ENCODE measurements at places on chromosomes 3 and 15.

DNA sequence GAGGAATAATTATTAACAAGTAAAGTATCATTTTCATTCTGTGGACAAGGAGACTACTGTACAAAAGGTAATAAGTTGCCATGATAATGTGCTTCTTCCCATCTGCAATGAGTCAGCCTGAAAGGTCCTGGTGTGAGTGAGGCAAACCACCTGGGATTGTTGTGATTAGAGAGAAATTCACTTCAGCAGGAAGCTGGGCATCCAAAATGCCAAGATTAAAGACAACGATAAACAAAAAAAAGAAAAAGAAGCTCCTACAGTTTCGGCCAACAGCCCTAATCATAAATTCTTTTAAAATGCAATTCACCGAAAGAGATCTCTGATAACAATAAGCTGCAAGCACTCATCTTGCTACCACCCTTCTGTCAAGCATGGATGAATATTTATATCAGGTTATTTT lies 507.8 kb downstream of the TUSC7 start:
- DNase-seq: no peak

DNA sequence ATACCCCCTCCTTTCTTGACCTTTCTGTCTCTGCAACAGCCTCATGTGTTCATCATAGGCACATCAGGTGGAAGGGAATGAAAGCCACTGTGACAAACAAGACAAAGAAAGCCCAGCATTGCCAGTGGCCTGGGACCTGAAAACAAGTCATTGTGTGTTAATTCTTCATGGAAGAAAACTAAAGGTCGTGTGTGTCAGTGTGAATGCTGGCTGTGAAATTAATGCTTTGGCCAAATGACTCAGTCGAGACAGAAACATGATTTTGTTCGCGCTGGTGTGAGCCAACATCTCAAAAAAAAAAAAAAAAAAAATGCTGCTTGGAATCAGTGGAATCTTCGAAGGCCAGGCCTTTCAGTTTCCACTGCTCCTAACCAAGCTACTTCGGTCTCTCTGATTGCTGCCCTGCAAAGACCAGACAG lies 386.5 kb upstream of the PROK2 start:
- DNase-seq: no peak

DNA sequence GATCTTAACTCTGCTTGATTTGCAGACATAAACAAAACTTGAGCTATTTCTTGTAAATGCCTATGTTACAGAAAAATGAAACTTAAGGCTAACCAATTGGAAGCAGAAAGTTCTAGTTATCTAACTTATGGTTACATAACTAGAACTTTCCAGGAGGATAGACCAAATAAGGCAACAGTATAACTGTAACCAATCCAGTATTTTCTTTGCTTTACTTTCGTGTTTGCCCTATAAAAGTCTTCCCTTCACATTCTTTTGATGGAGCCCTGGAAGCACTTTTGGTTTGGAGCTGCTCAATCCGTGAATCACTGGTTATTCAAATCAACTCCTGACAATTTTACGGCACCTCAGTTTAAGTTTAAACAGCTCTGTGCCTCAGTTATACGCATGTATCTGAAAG lies 164.6 kb downstream of the SUCLG2 start:
- DNase-seq: no peak

DNA sequence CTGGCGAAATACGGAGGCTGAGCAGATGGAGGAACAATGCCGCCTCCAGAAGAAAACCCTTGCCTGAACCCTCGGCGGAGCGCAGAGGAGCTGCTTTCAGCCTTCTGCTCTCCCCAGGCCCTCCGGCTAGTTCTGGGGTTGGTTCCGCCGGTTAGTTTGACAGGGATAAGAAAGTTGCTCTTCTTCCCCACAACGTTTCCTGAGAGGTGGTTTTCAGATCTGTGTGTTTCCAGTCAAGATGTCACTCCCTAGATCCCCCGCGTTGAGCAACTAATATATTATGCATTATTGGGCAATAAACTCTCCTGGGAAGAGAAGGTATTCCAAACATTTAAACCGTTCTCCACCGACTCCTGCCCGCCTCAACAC lies 551 bp downstream of the NLGN1 start:
- no peak for DNase-seq

DNA sequence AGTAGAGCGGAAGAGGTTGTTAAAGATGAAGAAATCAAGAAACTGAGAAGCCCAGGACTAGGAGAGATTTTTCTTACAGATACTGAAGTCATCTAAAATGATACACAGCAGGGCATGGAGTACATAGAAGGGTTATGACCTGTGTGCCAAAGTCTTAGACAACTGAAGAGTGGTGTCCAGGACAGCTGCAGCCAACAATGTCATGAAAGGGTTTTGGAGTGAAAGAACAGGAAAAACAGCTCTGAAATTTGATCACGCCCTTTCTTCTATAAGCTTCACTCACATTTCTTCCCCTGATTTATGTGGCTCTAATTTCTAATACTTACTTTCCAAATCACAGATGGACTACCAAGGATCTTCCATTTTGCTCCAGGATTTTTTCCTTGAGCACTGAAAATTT lies 3.0 kb downstream of the CFAP20DC start:
- no peak for DNase-seq

GRCh38 chr3:23806534-23807423 lies 1.0 kb downstream of the UBE2E1 start:
- DNase-seq: no peak

GRCh38 chr3:148330542-148330941 lies 367.2 kb upstream of the AGTR1 start:
- DNase-seq: no peak

- peak; percentile 58 for DNase-seq
Observed at GRCh38 chr3:71064956-71065763, 518.4 kb downstream of the FOXP1 start.

- DNase-seq: no peak
Observed at GRCh38 chr15:65947041-65947440, 77.8 kb downstream of the RAB11A start.

DNA sequence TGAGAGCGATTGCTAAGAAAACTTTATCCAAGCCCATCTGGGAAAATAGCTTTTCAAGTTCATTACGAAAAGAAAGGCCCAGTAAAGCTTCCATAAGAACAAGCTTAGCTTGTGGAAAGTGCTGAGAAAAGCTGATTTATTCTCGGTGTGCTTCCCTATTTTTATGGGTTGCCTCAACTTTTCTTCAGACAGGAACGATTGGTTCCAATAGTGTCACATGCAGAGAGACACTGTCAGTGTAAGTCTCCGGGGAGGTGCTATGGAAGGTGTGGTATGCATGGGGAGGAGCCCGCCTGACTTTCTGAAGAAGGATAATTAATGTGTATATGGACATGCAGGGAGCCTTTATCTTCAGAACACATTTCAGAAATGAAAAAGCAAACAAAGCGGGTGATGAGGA lies 177.2 kb downstream of the SSR3 start:
- no peak for DNase-seq

- DNase-seq: no peak
Observed at GRCh38 chr3:65831733-65832425, 206.8 kb downstream of the MAGI1 start.

- no peak for DNase-seq
Observed at GRCh38 chr3:108352176-108352575, 55.8 kb downstream of the HHLA2 start.

DNA sequence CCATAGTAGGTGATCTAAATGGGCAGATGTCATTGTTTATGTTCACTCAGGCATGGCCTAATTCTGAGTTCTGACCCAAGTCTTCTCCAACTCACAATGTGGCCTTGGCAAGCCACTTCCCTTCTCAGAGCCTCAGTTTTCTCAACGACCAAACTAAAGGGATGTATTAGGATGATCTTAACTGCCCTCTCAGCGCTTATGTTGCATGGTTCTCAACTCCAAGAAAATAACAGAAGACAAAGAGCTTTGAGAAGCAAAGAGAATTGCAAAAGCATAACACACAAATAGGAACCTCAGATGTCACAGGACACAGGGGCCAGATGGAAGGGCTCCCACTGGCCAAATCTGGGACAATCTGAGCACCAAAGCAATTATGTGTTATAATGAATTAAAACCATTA lies 8.6 kb downstream of the RHCG start:
- no peak for DNase-seq

GRCh38 chr3:64190517-64191515 lies 34.5 kb downstream of the PRICKLE2 start:
- peak; percentile 5 for DNase-seq

DNA sequence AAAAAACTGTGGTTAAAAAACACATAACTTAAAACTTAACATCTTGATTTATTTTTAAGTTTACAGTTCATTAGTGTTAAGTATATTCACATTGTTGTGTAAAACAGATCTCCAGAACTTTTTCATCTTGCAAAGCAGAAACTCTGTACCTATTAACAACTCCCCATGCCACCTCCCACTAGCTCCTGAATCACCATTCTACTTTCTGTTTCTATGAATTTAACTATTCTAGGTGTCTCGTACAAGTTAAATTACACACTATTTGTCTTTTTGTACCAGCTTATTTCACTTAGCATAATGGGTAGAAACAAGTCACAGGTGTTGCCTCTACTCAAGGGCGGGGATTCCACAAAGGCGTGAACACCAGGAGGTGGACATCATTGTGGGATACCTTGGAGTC lies 43.2 kb downstream of the CRTC3 start:
- DNase-seq: no peak

DNA sequence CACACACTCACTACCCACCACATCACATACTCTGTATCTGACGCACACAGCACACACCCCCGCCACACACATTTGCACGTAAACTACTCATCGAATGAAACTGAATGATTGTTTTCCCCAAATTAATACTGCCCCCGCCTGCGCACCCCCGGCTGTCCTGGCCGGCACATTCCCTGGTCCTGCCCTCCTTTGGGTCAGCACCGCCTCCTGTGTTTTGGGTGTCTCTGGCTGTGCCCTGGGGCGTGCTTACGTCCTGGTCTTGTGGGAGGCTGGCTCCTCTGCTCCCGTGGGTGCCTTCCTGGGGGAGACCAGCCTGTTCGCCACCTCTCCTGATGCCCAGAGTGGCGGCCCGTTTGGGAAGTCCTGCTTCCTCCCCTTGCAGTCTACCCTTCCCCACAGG lies 30.2 kb downstream of the APBA2 start:
- DNase-seq: no peak

GRCh38 chr3:5056111-5056391 lies 66.0 kb upstream of the ARL8B start:
- no peak for DNase-seq

DNA sequence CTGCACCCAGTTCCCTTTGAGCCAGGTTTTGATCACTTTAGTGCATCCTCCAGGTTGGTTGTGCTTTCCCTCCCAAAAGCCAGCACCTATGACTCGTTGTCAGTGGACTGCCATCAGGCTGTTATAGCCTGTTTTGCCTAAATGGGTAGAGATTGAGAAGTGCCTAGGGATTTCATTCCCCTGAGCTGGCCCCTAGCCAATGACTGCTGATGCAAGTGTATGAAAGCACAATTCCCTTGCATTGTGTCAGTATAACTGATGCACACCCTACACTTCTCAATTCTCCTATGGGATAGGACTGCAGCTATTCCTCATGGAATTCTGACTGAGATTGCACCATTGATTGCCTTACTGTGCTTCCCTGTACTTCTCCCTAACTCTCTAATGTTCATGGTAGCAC lies 102.1 kb upstream of the ARPP21 start:
- DNase-seq: no peak

- DNase-seq: peak; percentile 58
Observed at GRCh38 chr3:138180375-138181029, 5.8 kb upstream of the DBR1 start.

DNA sequence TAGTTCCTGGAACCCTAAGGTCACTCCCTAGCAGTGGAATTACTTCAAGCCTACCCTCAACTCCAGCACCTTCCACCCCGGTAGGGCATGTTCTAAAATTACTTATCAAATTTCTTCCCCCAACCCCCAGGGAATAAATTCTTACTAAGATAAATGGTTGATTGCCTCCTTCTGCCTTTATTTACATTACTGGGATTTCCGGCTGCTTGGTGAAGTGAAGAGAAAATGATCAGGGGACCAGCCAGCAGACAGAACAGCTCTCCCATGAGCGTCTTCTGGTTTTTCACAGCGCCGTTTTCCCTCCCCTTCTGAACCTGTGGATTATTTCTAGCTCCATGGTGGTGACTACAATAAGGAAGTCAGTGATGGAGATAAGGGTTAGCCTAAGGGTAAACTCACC lies 521.5 kb upstream of the PPP2R3A start:
- no peak for DNase-seq

GRCh38 chr3:13483988-13484695 lies 4.0 kb downstream of the HDAC11 start:
- DNase-seq: no peak

- DNase-seq: no peak
Observed at GRCh38 chr3:87236093-87236492, 9.0 kb downstream of the CHMP2B start.

DNA sequence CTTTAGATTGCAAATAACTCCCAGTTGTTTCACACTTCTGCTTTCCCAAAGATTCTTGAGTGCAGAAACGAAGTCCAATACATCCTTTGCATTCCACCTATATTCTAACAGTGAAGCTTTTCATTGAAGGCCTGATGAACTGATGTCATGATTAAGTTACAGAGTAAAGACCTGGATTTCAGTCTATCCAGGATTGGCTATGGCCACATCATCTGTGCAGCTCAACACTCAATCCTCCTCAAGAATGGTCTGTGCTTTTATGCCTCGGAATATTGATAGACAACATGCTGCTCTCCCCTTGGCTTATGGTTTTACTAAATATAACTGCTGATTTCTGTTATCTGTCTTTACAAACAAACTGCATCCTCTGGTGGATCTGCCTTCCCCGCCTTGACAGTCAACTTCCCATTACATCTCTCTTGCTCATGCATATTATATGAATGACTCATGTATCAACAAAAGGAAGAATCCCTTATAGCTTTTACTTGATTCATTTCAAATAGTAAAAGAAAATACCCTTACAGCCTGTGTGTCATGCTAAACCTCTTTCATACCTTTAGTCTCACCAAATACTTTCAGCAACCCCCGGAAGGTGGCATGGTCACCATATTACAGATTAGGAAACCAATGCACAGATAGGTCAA lies 59.5 kb downstream of the SCN11A start:
- DNase-seq: no peak

- DNase-seq: no peak
Observed at GRCh38 chr15:78236491-78236890, 2.1 kb upstream of the ACSBG1 start.

- DNase-seq: no peak
Observed at GRCh38 chr3:101950985-101951733, 101.8 kb downstream of the NFKBIZ start.

GRCh38 chr3:5093731-5094130 lies 28.4 kb upstream of the ARL8B start:
- DNase-seq: no peak

DNA sequence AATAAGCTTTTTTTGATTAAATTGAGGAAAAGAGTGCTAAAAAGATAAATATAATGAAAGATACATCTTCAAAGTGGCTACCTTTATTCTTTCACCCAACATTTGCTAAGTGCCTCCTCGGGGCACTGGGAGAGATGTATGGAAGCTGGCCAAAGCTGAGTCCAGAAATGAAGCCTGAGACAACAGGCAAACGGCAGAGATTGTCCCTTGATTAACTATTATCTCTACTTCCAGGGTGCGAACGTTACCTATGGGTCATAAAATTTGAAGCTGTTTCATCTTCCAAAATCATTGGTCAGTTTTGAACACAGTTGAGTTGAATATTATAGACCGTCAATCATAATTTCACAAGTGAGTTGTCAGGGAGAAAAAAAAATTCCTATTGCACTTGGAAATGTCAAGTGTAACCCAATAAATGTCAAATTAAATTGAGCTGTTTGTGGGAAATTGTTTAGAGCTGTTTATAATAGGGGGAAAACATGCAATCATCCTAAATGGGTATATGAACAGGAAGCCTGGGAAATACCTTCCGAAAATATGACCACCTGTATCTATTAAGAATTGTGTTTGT lies 73.9 kb downstream of the SUCLG2 start:
- no peak for DNase-seq

Measured in HL-60 (cell line).